Hypothalamus (tissue), 51 donors: ENCODE measurements at places on chromosomes 13 and 19.

DNA sequence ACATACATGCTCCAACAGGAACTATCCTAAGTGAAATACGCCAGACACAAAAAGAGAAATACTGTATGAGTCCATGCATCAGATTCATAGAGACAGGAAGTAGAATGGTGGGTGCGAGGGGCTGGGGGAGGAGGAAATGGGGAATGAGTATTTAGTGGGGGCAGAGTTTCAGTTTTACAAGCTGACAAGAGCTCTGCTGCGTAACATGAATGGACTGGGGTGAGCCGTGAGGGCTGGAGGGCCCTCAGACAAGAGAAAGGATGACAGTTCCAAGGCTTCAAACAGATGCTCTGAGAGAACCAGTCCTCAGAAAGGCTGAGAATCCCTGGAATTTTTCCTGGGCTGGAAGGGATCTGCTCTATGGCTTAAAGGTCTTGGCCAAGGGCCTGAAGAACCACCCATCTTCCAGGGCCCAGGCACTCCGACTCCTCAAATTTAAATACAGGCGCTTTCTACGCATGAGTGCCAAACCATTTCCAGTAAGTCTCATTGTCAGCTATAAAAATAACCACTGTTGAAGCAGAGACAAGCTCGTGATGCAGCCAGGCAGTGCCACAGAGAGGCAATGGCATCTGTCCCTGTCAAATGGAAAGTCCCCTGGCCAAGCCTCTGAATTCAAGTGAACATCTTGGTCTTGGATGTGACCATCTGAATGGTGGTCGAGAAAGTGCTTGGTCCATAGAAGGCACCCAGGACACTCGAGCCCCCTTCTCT lies 17.5 kb downstream of the KLF2 start:
- no peak for DNase-seq

DNA sequence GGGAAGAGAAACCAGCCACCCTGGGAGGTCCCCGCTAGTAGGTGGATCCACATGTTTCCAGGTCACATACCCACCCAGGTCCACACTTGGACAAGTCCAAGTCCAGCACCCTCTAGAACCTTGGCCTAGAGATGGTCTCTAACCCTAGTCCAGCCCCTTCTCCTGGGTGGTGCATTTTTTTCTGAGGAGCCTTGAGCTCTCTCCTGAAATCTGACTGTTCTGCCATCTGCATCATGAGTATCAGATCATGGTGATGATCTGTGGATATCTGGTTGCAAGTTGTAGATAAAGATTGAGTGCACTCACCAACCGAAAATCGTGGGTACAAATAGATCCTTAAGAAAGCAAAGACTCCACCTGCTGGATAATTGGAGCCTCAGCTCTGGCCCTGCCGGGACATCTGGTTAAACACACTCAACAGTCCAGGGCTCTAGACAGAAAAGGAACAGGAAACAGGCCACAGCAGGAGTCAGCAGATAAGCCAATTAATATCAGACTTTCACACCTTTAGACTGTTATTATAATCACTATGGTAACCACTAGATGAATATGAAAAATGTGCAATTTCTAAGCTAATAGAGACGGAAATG lies 41.1 kb downstream of the GPR12 start:
- DNase-seq: no peak

GRCh38 chr19:58480831-58481230 lies 4.7 kb downstream of the ZNF446 start:
- DNase-seq: no peak

GRCh38 chr13:109362616-109363015 lies 423.8 kb downstream of the IRS2 start:
- DNase-seq: no peak

DNA sequence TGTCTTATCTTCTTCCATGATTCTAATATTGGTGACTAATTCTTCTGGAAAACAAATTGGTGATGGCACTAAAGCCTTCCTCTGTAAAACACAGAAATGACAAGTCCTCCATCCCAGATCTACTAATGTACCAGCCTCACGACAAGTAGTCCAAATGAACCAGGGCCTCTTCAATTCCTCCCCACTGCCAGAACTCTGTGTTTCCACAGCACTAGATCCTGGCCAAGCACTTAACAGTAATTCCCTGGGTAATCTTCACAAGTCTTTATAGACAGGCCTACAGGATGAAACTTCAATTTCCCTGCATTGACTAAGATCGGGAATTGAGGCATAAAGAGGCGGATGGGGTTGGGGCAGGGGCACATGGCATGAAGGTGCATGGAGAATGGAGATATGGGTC lies 52.7 kb downstream of the SIAH3 start:
- no peak for DNase-seq

DNA sequence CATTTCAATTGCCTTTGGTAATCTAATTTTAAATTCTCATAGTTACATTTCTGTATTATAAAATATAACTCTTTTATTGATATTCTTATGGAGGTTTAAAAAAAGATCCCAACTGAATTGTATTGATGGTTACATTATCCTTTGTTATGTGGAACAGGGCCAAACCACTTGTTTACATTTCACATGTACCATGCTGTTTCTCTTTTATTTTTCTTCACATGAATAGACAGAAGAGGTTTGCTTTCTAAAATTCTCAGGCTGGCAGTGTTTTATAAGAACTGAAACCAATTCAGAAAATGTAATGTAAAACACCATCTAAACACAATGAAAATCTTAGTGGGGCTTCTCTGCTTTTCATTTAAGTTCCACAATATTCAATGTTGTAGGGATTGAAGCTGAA lies 122.5 kb downstream of the GPC5 start:
- no peak for DNase-seq

GRCh38 chr19:50896591-50897190 lies 14.5 kb downstream of the KLK4 start:
- no peak for DNase-seq

DNA sequence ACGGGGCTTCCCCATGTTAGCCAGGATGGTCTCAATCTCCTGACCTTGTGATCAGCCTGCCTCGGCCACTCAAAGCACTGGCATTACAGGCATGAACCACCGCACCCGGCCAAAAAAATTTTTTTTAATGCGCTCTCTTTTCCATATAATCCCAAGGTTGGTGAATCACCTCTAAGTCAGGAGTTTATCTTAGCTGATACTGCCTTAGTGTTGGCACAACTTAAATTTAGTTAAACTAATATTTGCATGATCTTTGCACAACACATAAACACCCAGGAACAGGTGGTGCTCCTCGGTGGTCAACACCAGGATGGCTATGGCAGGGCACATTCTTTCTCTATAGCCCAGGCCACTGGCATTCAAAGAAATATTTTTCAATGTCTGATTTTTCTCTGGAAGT lies 24.1 kb upstream of the PSG7 start:
- no peak for DNase-seq

DNA sequence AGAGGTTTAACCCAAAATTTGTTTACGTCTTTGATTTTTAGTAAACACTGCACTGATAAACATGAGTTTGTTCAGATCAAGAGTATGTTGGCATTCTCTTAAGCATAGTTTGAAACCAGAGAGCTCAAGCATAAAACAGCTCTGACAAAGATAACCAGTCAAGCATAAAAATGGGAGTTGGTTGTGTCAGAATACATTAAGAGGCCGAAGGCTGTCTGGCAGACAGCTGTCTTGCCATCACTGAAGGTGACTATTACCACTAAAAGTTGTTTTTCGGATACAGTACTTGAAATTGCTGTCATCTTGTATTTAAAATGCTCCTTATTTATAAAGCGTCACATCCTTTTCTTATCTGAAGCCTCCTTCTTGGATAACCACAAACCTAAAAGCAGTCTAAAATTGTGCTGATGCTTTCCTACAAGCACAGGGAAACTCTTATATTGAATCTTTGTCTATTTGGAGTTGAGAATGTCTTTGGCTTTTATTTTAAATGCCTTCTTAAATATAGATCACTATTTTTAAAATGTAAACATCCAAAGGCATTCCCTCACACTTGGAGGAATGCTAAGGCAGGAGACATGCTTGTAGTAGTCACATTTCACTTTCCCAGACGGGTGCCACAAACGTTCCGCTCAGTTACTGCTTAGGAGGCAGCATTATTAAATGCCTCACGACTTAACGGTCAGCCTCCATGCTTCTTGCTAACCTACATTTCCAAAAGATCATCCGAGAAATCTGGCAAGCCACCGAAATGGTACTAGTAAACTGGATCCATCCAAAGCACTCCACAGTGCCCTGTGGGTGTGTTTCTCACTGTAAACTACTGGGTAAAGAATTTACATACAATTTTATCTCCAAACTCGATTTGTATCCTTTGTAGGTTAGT lies 1.5 kb downstream of the SMAD9 start:
- no peak for DNase-seq

GRCh38 chr19:17751912-17752273 lies 616 bp downstream of the FCHO1 start:
- no peak for DNase-seq

DNA sequence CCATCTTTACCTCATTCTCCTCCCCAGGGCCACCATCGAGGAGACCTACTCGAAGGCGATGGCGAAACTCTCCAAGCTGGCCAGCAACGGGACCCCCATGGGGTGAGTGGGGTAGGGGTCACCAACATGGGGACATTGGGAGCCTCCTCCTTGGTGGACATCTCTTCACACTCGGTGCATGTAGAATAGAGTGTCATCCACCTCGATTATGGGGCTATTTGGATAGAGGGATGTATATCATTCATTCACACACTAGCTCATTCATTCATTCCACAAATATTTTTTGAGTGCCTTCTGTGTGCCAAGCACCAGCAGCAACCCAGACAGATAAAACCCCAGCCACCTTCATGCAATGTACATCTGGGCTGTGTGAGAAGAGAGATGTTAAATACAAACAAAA lies 13.1 kb downstream of the FCHO1 start:
- DNase-seq: no peak

DNA sequence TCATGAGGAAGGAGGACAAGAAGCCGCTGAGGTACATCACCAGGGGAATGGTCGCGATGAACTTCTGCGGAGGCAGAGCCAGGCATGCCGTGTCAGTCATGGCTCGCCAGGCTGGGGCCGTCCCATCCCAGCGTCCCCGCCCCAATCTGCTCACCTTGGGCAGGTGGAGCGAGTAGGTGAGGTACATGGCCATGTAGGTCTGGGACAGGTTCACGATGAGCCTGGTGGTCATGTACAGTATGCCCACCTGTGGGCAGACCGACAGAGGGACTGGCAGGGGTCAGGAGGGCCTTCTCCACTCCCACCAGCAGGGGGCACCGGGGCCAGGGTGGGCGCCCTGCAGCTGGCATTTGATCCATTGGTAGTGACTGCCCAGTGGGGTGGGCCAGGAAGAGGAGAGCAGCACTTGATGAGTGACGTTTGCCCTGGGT lies 8.3 kb downstream of the TEKTIP1 start:
- no peak for DNase-seq

DNA sequence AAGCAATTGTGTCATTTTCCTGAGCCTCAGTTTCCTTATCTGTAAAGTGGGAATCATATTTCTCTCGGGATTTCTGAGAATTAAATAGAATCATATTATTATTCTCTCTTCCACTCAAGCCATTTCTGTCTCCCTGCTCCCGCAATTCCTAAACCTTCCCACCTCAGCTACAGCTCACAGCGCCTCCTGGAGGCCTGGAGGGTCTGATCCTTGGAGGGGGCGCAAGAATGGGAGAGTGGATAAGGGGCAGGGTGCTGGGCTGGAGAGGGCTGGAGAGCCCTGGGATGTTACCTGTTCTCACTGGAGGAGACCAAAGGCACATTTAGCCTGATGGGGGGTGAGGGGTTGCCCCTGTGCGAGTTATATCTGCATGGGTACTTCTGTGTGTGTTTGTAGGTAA lies 31.1 kb upstream of the CYP2S1 start:
- no peak for DNase-seq

GRCh38 chr13:108877300-108877699 lies 247.9 kb downstream of the MYO16 start:
- DNase-seq: no peak

DNA sequence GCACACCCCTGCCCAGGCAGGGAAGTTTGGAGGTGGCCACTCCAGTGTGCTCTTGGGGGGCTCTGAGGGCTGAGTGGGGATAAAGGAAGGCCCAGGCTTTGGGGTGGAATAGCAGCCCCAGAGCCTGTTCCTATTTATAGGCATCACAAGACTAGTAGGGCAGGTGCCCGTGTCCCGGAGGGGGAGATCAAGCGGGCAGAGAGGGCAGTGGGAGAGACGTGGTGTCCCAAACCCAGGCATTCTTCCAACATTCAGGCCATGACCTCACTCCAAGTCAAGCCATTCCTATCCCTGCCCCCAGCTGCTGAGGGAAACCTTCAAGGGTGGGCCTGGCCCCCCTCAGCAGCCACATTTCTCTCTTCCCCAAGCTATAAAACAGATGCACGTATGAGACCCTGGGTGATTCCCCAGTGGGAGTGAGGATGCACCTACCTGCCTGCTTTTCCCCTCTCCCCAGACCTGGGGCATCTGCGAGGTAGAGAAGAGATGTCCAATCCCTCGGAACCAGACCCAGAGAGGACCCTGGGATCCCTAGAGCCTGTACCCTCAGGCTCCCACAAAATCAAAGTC lies 3.9 kb downstream of the WIZ start:
- no peak for DNase-seq

GRCh38 chr13:114112826-114113322 lies 19.5 kb downstream of the RASA3 start:
- no peak for DNase-seq

GRCh38 chr19:52785506-52785905 lies 1.1 kb downstream of the ZNF600 start:
- no peak for DNase-seq

DNA sequence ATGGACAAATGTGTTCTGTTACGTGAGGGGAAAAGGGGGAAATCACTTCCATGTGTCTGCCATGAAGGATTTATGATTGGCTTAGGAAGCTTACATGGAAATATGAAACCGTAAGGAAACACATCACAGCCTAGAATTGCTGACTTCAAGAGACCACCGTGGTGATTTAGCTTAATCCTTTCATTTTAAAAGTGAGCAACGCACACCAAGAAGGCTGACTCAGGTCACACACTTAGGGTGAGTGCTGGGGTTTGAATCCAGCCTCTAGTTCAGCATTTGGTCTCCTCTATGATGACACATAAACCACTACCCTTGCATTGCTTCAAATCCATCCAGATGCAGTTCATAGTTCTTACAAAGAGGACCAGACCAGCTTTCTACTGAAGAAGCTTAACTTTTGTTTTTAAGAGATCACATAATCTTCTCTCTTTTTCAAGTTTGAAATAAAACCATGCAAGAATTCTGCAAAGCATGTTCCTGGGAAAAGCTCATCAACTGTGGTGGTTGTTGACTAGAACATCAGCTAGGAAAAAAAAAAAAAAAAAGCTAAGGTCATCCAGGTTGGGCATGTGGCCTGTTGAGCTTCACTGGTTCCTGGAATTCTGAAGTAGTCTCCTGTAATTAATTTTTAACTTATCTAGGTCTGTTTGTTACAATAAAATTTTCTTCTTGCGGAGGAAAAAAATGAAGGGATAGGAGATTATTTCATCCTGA lies 60.2 kb upstream of the KL start:
- no peak for DNase-seq
